Posterior vena cava (tissue), 2 donors: ENCODE measurements at places on chromosomes 2 and 18. TPM values are rescaled to one million over a fixed set of nuclear protein-coding genes. Genes with fewer than 3 reads are reported as not detected.

Gene GALNT13
- total RNA-seq: 6.0 TPM

Gene HOXD13
- not detected for total RNA-seq

Gene TRABD2A
- 1.0 TPM for total RNA-seq

Gene CELF4
- not detected for total RNA-seq

Gene RNMT
- 33.3 TPM for total RNA-seq

Gene STAT4
- total RNA-seq: 2.5 TPM

Gene LINC00305
- not detected for total RNA-seq

Gene IL36A
- total RNA-seq: not detected

Gene L3MBTL4
- total RNA-seq: 10.5 TPM

Gene HNMT
- total RNA-seq: 68.3 TPM

Gene MCM6
- 15.5 TPM for total RNA-seq

Gene CNRIP1
- 32.2 TPM for total RNA-seq

Gene C2orf78
- total RNA-seq: not detected

Gene COLEC11
- total RNA-seq: 3.8 TPM

Gene LCT
- total RNA-seq: 0.05 TPM

Gene SLC11A1
- 77.1 TPM for total RNA-seq

Gene SERPINB7
- total RNA-seq: not detected

Gene GPR35
- total RNA-seq: 1.8 TPM

Gene GIGYF2
- 60.3 TPM for total RNA-seq

Gene SFTPB
- 1.7 TPM for total RNA-seq

Gene LIMS4
- total RNA-seq: 8.2 TPM

Gene MYL12B
- 243 TPM for total RNA-seq

Gene PHOSPHO2
- 6.0 TPM for total RNA-seq

Gene KHK
- 7.8 TPM for total RNA-seq

Gene INHBB
- total RNA-seq: 5.8 TPM

Gene SERPINB11
- not detected for total RNA-seq

Gene IKZF2
- total RNA-seq: 7.3 TPM

Gene CABLES1
- total RNA-seq: 9.3 TPM

Gene ADAM17
- total RNA-seq: 24.8 TPM
